ENCODE measurements at places on chromosomes 2 and 18.
A peak's percentile ranks its signal among the peaks of the same experiment; 100 is the strongest.

- no peak for DNase-seq
Measured at GRCh38 chr18:72768681-72769229, 99.0 kb downstream of the NETO1 start.

GRCh38 chr2:176424746-176425145, 155.5 kb downstream of the MTX2 start:
- no peak for DNase-seq

DNA sequence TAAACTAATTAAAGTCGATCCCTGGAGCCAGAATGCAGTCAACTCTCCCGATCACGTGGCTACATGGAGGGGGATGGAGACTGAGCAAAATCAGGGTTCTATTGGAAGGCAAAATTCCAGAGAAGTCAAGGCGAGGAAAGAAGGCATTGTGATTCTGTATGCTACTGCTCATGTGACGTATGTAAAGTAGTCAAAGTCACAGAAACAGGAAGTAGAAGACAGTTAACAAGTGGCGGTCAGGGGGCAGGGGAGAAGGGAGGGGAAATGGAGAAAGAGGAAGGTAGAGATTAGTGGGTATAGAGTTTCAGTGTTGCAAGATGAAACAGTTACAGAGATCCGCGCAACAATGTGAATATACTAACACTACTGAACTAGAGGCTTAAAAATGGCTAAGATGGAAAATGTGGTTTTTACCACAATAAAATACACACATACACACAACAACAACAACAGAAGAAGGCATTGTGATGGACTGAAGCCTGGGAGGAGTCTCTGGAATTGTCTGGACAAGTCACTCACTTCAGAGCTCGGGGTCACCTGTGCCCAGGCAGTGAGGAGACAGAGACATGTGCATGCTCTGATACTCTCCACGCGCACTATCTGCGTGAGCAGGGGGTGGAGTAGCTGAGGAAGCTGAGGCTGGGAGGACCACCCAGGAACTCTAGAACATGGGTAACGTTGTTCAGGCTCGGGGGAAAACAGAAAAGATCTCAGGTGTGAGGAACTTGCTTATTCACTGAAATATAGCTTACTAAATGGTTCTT, 89.9 kb upstream of the CDCA7 start:
- DNase-seq, result no peak

- peak; percentile 69 for DNase-seq
Measured at GRCh38 chr2:205708231-205708631, 25.9 kb downstream of the NRP2 start.

- no peak for DNase-seq
Measured at GRCh38 chr2:58794103-58794502, 553.0 kb upstream of the FANCL start.

GRCh38 chr2:8850845-8851487, 13.6 kb upstream of the KIDINS220 start:
- DNase-seq, result no peak

Measured in brain microvascular endothelial cell (primary cell).